SK-N-SH (cell line): ENCODE measurements at places on chromosomes 3 and 15.

GRCh38 chr3:29773481-29773880 lies 492.6 kb downstream of the RBMS3 start:
- no peak for DNase-seq

GRCh38 chr3:142866841-142867631 lies 21.8 kb downstream of the PCOLCE2 start:
- no peak for DNase-seq

- no peak for DNase-seq
These were observed 25.4 kb downstream of the ZIC4 start for GRCh38 chr3:147380977-147381376.

DNA sequence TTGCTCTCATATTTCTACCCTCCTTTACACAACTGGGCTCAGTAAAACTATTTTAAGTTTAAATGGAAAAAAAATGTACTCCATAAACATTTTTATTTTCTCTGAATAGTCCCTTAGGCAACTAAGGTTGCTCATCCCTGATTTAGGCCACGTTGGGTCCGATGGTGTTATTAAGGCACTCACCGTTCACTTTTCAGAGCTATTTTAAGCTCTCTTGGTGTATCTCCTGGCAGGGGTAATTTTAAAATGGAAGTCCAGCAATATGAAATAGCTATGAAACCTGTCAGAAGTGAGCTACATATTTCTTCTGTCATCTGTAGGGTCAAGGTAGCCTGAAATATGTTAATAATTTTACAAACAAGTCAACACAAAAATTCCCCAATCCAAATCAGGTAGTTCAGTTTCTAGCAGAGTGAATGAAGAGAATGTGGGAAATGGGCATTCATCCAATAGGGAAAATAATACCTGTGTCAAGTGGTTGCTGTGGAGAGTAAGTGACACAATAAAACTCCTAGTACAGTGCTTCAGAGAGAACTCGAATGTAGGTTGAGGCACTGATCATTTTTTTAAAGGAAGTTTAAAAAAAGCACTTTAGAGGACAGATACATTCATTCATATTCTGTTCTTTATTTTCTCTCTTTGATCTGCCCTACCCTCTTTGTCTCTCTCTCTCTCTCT lies 209.3 kb upstream of the FEZF2 start:
- DNase-seq, result no peak

DNA sequence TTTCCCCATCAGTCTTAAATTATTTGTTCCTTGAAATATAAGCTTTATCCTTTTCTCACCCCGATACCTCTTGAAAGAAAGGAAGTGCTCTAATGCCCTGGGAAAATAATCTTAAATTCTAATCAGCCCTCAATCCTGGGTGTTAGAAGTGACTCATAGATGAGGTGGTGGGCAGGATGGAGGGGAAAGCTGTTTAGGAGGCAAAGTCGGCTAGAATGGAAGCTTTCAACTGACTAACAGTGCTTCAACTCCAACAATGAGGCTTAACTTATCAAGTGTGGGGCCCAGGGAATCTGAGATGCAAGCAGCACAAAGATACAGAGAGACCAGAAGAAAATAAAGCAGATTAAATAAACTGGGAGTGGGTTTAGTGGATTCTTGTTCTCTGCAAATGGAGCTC lies 175.8 kb downstream of the EPHB1 start:
- DNase-seq, result no peak

- no peak for DNase-seq
These were observed 1077.0 kb downstream of the ROBO2 start for GRCh38 chr3:78116874-78117273.

DNA sequence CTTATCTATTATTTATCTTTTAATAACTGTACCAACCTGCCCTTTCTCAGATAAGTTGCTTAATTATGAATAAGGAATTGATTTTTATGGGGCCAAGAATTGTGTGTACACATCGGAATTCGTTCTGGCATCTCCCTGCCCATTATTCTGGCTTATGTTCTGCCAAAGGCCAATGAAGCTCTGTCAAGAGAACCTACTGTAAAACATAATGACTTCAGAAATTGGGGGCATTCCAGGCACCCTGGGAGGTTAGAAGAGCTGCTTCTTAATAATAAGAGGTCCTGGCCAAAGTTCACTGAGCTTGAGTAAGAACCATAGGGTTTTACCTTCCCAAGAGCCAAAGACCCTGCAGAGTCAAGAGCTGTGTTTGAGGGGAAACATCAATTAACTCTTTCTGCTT lies 261.7 kb downstream of the SLC9A9 start:
- no peak for DNase-seq

DNA sequence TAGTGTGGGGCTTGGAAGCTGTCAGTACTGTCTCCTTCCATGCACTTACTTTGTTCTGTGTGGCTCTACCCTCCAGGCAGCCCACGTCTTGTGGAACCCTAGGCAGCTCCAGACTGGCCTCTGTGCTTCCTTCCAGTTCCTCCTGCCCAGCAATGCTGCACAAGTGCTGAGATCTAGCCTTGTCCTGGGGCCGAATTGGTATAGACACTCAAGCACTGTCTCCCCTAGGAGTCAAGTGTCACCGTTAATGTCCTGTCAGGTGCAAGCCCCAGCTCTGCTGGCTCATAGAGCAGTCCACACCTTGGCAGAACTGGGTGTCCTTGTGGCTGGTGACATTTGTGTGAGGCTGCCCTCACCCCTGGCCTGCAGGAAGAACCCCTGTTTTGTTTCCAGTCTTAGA lies 130.1 kb downstream of the EEFSEC start:
- no peak for DNase-seq

GRCh38 chr3:126858401-126858800 lies 124.5 kb upstream of the PLXNA1 start:
- DNase-seq, result no peak

- no peak for DNase-seq
These were observed 157.5 kb downstream of the GABRB3 start for GRCh38 chr15:26615188-26615926.

DNA sequence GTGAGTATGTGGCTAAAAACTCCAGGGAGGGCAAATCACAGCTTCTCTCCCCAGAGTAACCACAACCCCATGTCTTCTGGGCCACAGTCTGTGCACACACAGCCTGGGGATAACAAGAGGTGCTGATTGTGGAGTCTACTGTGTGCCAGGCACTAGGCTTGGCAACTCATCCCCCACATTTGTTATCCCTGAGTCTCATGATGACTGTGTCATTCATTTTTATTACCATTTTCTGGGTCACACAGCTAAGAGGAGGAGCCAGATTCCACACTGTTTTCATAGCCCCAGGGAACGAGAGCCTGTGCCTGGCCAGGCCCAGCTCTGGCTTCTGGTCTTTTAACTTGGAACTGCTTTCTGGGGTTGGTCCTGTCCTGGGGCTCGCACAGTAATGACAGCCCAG lies 34.5 kb downstream of the ESYT3 start:
- DNase-seq, result no peak

GRCh38 chr3:133208184-133208583 lies 170.0 kb downstream of the TMEM108 start:
- no peak for DNase-seq

GRCh38 chr3:185900228-185900627 lies 37.6 kb downstream of the TRA2B start:
- peak; percentile 72 for DNase-seq

DNA sequence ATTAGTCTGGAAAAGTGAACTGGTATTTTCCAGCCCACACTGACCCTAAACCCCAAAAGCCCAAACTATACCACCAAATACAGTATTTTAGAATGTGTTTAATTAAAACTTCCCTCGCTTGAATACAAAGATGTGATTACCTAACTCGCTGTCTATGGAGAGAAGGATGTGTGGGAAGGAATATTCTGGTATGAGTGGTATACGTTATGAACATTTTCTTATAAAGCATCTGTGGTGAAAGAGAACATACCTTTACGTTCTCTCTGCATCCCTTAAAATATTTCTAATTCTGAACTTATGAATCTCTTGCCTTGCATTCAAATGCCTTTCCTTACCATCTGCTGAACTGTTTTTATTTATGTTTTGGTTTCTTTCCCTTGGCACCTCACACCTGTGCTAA lies 201.4 kb downstream of the MBNL1 start:
- DNase-seq, result no peak

GRCh38 chr15:53351373-53351772 lies 408.1 kb downstream of the WDR72 start:
- DNase-seq, result no peak

DNA sequence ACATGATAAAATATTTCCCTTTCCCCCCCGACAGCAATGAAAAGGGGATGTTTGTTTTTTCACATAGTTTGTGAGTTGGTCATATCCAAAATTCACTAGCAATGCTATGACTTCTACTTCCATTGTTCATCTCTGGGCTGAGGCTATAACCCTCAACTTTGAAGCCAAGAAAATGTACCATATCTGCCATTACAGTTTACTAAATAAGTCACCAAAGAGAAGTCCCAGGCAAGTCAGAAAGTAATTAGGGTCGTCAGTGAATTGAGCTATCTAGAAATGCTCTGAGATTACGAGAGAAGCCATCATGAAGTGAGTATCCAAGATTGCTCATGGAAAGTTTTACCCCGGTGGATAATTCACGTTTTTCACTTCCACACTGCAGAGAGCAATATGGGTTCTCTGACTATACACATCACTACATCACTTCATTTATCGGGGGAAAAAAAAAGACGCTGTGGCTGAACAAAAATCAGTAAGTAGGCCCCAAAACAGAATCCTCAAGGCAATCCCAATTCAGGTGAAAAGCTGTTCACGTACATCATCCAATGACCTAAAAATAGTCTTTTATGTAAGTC lies 1.4 kb downstream of the PEAK1 start:
- DNase-seq, result no peak

DNA sequence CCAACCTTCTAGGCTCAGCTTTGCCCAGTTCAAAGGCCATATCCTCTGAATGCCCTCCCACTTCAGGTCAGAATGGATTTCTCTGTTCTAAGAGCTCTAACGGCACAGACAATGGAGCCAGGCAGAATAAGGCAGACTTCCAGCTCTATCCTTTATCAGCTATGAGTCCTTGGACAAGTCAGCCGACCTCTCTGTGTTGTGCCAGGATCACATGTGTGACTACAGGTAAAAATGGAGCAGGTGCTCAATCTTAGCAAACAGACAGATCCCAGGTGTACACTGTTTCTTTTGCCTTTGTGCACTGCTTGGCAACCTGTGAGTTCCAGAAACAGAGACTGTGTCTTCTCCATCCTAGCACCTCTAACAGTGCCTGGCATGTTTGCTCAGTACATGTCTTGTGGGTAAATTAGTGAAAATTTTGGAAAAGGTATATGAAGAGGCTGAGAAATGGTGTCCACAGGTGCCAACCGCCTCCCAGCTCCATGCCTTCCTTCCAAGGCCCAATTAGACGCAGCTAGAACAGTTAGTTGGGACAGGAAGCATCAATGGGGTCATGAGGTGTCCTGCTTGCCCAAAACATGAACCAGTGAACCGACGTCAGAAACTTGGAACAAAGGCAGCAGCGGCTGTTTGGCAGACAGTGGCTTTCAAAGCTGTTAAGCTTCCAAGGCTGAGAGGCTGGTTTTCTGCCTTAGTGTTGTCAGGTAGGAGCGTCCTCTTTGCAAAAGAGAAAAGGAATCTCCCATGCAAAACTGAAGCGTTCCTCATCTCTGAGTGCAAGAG lies 28.7 kb downstream of the TLE3 start:
- DNase-seq, result no peak

DNA sequence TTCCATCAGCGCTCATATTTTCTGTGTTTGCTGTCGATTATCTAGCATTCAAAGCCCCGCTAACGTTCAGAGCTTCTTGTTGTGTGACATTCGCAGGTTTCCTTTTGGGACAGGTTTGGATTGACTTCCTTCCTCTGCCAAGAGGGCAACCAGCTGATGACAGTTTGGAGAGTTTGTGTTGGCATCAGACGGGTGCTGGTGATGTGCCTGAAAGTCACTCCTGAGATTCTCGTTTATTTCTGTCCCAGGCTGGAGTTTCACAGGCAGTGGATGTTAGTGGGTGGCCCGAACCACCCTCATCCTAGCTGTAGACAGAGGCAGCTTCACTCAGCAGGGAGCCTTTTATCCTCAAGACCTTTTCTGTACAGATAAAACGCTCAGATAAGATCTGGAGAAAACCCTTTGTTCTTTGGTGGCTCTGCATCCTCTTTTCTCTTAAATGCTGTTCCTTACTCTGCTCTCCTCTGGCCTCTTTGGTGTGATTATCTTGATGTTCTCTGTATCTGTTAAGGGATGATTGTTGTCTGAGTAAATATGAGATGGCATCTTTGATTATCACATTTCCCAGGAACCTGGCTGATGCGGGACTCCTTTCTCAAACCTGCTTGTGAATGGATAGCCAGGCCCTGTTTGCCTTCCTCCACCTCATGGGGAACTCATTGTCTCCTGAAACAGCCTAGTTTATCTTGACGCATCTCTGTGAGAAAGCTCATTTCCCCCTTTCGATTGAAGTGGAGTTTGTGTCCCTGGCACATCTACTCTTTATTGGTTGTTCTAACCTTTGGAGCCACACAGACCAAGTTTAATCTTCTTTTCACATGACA lies 35.9 kb downstream of the CGNL1 start:
- DNase-seq, result no peak

GRCh38 chr3:135967867-135968266 lies 2.3 kb downstream of the PPP2R3A start:
- no peak for DNase-seq

GRCh38 chr3:50442945-50443579 lies 60.4 kb downstream of the CACNA2D2 start:
- no peak for DNase-seq

DNA sequence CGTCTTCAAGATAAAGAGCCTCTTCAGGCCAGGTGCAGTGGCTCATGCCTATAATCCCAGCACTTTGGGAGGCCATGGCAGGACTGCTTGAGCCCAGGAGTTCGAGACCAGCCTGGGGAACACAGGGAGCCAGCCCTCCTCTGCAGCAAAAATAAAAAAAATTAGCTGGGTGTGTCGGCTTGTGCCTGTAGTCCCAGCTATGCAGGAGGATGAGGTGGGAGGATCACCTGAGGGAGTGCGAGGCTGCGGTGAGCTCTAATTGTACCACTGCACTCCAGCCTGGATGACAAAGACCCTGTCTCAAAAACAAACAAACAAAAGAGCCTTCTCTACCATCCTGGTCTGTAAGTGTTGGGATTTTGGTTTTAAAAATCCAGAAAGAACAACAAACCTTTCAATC lies 11.1 kb downstream of the WDR53 start:
- no peak for DNase-seq

DNA sequence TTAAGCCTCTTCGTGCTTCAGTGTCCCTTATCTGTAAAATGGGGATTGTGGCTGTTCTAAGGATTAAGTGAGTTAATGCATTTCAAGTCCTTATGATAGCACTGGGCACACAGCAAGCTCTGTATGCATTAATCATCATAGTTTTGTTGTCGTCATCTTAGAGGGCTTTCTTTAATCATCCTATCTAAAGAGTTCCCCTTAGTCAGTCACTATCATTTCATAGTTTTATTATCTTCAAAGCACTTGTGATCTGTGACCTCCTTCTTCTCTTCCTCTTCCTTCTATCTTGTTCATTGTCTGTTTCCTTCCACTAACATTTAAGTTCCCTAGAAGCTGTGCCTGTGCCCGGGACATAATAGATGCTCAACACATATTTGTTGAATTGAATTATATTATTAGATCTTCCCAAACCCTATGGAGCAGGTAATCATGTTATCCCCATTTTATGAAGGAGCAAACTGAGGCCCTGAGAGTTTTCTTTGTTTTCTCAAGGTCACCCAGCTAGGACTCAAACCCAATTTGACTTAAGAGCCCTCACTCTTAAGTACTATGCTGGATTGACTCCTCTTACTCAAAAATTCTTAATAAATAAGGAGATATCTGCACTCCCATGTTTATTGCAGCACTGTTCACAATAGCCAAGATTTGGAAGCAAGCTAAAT lies 24.1 kb downstream of the DUOX2 start:
- DNase-seq, result no peak

- DNase-seq, result no peak
These were observed 25.6 kb upstream of the EIF4A2 start for GRCh38 chr3:186757686-186758220.

GRCh38 chr3:117277816-117278215 lies 568.2 kb downstream of the TUSC7 start:
- DNase-seq, result no peak
